ENCODE measurements at places on chromosomes 7 and 10.

- no peak for DNase-seq
Measured at GRCh38 chr10:65911151-65911835, 1014.5 kb upstream of the LRRTM3 start.

- DNase-seq, result peak; percentile 53
Measured at GRCh38 chr10:17229717-17229966, 1.6 kb downstream of the VIM start.

DNA sequence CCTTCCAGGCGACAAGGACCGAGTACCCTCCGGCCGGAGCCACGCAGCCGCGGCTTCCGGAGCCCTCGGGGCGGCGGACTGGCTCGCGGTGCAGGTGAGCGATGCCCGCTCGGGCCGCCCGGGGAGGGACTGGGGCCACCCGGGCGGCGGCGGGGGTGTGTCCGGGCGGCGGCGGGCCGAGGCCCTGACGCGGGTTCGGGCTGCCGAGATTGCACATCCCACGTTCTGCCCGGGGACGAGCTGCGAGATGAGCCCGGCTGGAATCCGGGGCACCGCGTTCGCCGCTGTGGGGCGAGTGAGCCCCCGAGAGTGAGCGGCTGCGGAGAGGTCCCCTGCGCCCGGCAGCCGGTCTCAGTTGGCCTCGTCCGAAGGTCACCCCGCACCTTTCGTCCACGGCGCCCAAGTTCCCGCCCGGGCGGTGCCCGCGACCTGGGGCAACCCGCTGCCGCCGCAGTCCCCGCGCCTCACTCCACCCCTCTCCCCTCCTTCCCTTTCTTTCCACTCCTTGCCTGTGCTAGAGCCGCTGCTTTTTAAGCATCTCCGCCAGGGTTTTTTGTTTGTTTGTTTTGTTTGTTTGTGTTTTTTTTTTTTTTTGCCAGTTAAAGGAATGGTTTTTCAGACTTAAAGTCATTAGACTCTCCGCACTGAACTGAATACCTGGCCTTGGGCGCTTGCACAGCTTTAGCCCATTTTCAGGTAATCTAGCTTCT lies 515 bp downstream of the RALA start:
- peak; percentile 31 for DNase-seq

- DNase-seq, result no peak
Measured at GRCh38 chr10:97199152-97199551, 13.4 kb upstream of the SLIT1 start.

DNA sequence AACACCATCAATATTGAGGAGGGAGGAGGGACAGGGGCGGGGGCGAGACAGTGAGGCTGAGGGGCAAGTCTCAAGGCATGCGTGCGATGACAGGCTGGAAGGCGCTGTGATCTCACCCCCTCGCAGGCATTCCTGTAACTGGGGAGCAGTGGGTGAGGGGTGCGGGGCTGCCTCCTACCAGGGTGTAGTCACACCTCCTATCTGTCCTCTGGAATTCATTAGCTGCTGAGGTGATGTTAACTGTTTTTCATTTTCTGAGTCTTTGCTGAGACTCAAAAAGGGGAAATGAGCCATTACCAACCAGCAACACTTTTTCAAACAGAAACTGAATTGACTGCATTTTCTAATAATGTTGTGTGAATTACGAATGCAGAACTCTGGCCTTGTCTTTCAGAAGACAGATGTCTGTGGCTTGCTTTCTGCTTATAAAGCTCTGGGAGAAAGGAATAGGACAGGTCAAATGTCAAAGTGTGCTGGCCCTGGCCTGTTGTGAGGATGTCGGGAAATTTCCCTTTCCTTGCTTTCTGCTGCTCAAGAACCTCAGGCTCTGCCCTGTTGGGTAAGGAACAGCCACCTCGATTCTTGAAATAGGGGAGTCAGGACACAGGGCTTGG lies 23.7 kb upstream of the CDH23 start:
- DNase-seq, result no peak

DNA sequence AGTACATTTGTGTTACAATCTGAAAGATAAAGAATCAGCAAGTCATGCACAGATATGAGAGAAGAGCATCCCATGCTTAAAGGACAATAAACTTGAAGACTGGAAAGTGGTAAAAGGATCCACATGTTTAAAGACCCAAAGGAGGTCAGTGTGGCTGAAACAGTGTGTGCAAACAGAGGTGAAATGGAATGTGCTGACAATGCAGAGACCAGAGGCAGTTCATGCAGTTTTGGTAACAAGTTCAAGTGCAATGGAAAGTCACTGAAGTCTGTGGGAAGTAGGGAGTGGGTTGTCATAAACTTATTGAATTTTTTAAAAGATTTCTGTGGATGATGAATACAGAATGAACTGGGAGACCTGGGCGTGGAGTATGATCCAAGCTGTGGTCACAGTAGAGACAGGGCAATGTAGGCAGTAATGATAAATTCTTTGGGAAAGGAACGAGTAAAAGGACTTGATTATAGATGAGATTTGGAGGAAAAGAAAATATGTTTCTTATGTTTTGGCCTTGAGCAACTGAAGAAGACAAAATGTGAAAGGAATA lies 408.0 kb downstream of the HGF start:
- DNase-seq, result peak; percentile 6

All from myocyte (in vitro differentiated cells).